ENCODE measurements at places on chromosomes 12 and 14. TPM values are rescaled to one million over a fixed set of nuclear protein-coding genes. Genes with fewer than 3 reads are reported as not detected.

The LRRK2 gene
- 3.8 TPM for polyA plus RNA-seq

The SLC25A21 gene
- polyA plus RNA-seq, result 2.8 TPM

GRCh38 chr14:99812892-99813291, 19.7 kb downstream of the EML1 start:
- DNase-seq, result no peak

DNA sequence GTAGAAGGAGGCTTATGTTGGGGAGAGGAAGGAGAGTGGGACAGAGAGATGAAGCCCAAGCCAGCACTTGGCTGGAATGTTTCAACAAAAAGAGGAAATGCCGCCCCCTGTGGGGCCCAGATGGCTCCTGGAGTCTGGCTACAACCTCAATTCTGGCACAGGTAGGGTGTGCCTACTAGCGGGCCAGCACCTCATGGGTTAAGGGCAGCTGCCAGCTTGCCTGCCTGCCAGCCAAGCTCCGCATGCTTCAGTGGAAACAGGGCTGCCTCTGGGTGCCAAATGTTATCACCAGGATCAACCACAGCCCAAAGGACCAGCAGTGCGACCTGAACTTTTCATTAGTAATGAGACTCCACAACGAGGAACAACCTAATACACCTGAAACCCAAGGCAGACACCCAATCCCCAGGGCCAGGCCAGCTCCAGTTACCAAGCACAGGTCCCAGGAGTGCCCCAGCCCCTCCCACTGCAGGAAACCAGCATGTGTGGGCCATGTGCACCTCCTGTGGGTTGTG, 11.3 kb downstream of the RAB15 start:
- DNase-seq, result no peak

GRCh38 chr14:96416292-96416691, 24.4 kb downstream of the AK7 start:
- DNase-seq, result no peak
